Endothelial cell of coronary artery (primary cell): ENCODE measurements at places on chromosomes 2 and 18. TPM values are rescaled to one million over a fixed set of nuclear protein-coding genes. Genes with fewer than 3 reads are reported as not detected.

Gene UGT1A1
- not detected in 2 replicates for total RNA-seq

Gene GKN2
- total RNA-seq, result 0.18 TPM in 1 of 2 replicates, not detected in the other

Gene REV1
- 30.8 and 40.8 TPM in 2 replicates for total RNA-seq

Gene TLX2
- not detected in 2 replicates for total RNA-seq

Gene CCDC68
- total RNA-seq, result 2.3 and 5.9 TPM in 2 replicates

Gene FZD7
- 0.36 and 0.85 TPM in 2 replicates for total RNA-seq

Gene NOSTRIN
- 0.36 TPM in 1 of 2 replicates, not detected in the other for total RNA-seq

Gene INPP5D
- total RNA-seq, result 26.9 and 28.6 TPM in 2 replicates

Gene HOXD12
- not detected in 2 replicates for total RNA-seq

Gene RGPD3
- 0.09 and 0.19 TPM in 2 replicates for total RNA-seq

Gene NXPH2
- total RNA-seq, result not detected in 2 replicates

Gene XIRP2
- total RNA-seq, result 0.09 TPM in 1 of 2 replicates, not detected in the other

Gene PER2
- total RNA-seq, result 2.1 and 2.6 TPM in 2 replicates

Gene APCDD1
- total RNA-seq, result under 0.01 TPM in 1 of 2 replicates, not detected in the other

Gene SLC9A4
- not detected in 2 replicates for total RNA-seq

Gene VSNL1
- not detected in 2 replicates for total RNA-seq

Gene SKOR2
- not detected in 2 replicates for total RNA-seq

Gene RAB12
- total RNA-seq, result 64.1 and 74.1 TPM in 2 replicates

Gene SERPINB11
- total RNA-seq, result not detected in 2 replicates

Gene MATN3
- total RNA-seq, result 0.85 and 1.3 TPM in 2 replicates

Gene TUBA4B
- total RNA-seq, result not detected in 2 replicates

Gene IL1RN
- not detected in 2 replicates for total RNA-seq

Gene HOXD4
- total RNA-seq, result 0.36 and 2.8 TPM in 2 replicates

Gene EMX1
- total RNA-seq, result not detected in 2 replicates

Gene KCNIP3
- total RNA-seq, result 0.18 and 0.47 TPM in 2 replicates

Gene GREB1
- 0.09 TPM in 2 replicates for total RNA-seq

Gene DGKD
- total RNA-seq, result 8.5 and 14.1 TPM in 2 replicates

Gene IL37
- total RNA-seq, result not detected in 2 replicates

Gene ADAM23
- total RNA-seq, result 17.4 and 18.4 TPM in 2 replicates

Gene ABCB11
- total RNA-seq, result 0.18 and 0.56 TPM in 2 replicates

Gene EIF2AK3
- total RNA-seq, result 17.5 and 27.0 TPM in 2 replicates

Gene TWIST2
- total RNA-seq, result 1.6 and 7.1 TPM in 2 replicates

Gene AQP12A
- not detected in 2 replicates for total RNA-seq

Gene FBXO48
- total RNA-seq, result 0.18 and 0.28 TPM in 2 replicates

Gene INHBB
- total RNA-seq, result 2.4 and 9.0 TPM in 2 replicates

Gene RAB6C
- total RNA-seq, result under 0.01 TPM in 1 of 2 replicates, not detected in the other

Gene CDH2
- 60.9 and 137 TPM in 2 replicates for total RNA-seq

Gene COL4A4
- 0.09 and 1.3 TPM in 2 replicates for total RNA-seq

Gene VWC2L
- total RNA-seq, result not detected in 2 replicates

Gene TRIM43
- total RNA-seq, result not detected in 2 replicates

Gene SIX2
- total RNA-seq, result under 0.01 and 4.4 TPM in 2 replicates

Gene IL1F10
- not detected in 2 replicates for total RNA-seq

Gene ASB18
- total RNA-seq, result not detected in 2 replicates

Gene GAL3ST2
- total RNA-seq, result 0.09 TPM in 1 of 2 replicates, not detected in the other

Gene PXDN
- 197 and 313 TPM in 2 replicates for total RNA-seq

Gene FEV
- total RNA-seq, result not detected in 2 replicates

Gene UCN
- 0.09 and 0.19 TPM in 2 replicates for total RNA-seq
